ENCODE measurements at places on chromosomes 7 and 10.

DNA sequence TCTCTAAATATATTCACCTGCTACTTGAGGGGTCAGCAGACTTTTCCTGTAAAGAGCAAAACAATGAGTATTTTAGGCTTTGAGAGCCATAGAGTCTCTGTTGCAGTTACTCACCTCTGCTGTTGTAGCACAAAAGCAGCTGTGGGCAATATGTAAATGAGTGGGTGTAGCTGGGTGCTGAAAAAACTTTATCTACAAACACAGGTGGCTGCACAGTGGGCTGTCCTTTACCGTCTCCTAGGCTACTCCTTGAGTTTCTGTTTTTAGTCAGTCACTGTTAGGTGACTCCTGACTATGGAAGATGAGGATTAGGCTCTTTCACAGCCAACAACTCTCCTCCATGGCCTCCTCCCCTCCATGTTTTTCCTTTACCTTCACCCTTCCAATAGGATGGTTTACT, 286.1 kb upstream of the C7orf33 start:
- no peak for DNase-seq

GRCh38 chr10:108612485-108612884, 1310.8 kb downstream of the XPNPEP1 start:
- no peak for DNase-seq

- no peak for DNase-seq
Observed at GRCh38 chr10:24209946-24210491, 1.1 kb downstream of the KIAA1217 start.

DNA sequence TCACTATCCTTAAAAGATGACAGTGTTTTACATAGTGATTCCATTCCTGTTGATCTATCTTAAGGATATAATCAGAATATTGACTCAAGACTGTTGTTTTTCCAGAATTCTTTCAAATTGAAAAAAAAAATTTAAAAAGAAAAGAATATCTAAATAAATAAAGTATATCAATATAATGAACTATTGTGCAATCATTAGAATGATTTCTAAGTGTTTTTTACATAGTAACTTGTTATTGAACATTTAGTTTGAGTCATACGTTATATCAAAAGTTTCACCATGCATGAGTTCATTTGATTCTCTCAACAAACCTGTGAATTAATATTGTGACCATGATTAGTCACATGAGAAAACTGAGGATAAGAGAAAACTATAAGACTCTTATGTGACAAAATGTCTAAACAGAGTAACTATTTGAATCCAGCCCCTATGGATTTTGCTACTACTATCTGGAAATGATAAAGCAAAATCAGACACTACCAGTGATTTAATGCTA, 46.1 kb downstream of the KLF6 start:
- DNase-seq = no peak

DNA sequence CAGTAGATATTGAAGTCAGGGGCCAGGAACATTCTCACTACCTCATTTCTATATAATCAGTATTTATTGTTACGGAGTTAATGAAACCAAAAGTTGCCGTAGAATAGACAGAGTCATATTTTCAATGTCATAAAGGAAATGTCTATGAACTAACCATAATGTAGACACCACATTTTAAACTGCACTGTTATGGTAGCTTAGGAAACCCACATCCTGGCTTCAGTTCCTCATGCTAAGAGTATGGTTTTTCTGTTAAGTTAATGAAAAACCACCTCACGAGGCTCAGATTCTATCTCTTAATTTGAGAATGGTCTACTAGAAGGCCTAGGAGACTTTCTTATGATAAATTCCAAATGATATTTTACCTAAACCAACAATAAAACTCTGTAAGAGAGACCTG, 166.5 kb downstream of the TMEM26 start:
- DNase-seq = no peak

DNA sequence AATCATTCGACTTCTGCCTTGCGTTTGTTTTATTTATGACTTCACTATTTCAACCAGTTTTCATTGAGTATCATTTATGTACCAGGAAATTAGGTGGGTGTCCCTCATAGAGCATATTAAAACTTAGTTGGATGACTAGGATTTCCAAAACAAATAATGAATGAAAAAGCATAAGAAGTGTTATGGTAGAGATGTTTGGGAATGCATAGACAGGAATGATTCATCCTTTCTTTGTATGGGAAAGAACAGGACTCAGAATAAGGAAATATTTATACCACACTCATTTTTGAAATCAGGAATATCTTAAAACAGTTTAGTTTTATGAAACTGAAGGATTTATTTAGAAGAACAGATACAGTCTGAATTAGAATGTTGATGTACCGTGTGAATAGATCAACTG, 315.7 kb downstream of the EXOC4 start:
- DNase-seq = no peak

GRCh38 chr10:95792874-95793285, 36.9 kb downstream of the ENTPD1 start:
- no peak for DNase-seq

DNA sequence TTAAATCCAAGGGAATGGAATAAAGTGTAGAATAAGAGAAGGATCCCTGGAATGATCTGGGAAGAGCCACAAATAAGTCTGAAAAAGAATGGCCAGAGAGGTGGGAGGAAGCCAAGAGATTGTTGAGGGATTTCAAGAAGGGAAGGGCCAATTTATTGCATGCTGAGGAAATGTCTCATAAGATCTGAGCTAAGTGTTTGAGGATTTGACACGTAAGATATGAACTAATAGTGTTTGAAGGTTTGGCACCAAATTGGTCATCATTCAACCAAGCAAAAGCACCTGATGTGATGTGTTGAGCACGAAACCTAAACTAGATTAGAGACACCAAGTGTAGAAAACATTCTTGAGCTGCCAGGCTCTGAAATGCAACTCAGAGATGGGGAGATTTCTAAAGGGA, 97.9 kb downstream of the TSPAN12 start:
- no peak for DNase-seq

- no peak for DNase-seq
Observed at GRCh38 chr7:44979481-44980392, 922 bp upstream of the MYO1G start.

- DNase-seq = peak; percentile 35
Observed at GRCh38 chr10:22644222-22644621, 70.2 kb downstream of the PIP4K2A start.

- DNase-seq = no peak
Observed at GRCh38 chr10:110368002-110368401, 63.3 kb upstream of the SMNDC1 start.

DNA sequence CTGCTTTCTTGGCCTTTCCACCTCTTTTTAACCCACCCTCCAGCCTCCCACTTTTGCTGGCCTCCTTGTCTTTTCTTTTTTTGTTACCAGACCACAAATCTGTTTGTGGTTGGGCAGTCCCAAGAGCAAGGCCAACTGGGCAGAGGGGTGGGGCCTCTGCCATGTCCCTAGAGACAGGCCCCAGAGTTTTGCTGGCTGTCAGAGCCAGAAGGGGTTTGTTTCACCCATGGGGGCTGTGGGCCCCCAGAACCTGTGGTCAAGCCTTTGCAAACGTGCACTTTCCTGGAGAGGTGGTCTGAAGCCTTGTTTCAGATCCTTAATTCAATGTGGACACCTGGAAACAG, 10.3 kb downstream of the ZMIZ1 start:
- no peak for DNase-seq

GRCh38 chr7:80324032-80324431, 187.8 kb downstream of the GNAT3 start:
- no peak for DNase-seq

DNA sequence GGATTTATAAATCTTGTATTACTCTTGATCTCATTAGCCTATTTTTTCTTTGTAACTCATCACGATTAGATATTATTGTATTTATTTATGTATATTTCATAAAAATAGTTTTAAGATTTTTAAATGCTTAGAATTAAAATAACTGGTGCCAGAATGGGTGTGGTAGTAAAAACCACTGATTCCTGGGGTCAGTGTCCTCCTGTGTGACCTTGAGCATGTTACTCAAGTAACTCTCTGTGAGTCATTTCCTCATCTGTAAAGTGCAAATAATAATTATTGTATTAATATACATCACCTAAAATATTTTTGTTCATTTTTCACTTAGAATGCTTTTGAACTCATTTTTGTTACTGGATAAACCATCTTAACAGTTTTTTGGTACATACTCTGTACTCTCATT, 91.3 kb upstream of the TMEM229A start:
- DNase-seq = no peak

- no peak for DNase-seq
Observed at GRCh38 chr7:103574576-103574975, 128.6 kb upstream of the SLC26A5 start.

- no peak for DNase-seq
Observed at GRCh38 chr10:36802490-36803153, 322.8 kb upstream of the ANKRD30A start.

- no peak for DNase-seq
Observed at GRCh38 chr10:98231417-98231816, 36.6 kb downstream of the LOXL4 start.

DNA sequence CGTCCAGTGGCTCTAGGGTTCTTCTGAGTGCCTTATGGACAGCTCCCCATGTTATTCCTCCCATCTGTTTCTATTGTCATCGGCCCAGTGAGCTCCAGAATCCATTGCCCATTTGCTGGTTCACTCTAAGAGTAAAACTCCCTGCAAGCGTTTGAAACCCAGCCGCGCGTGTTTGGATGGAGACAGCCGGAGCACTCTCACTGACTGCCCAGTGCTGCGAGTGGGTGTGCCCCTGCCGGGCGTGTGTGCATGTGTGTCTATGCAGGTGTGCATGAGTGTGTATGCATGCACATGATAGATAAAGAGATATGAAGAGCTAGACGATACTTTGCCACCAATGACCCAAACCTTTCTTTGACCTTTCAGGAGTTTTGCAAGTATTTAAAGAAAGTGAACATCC, 347.2 kb upstream of the MKI67 start:
- DNase-seq = no peak

- DNase-seq = peak; percentile 47
Observed at GRCh38 chr7:100568896-100569844, 4.5 kb downstream of the SAP25 start.

GRCh38 chr7:37100735-37101331, 347.8 kb downstream of the ELMO1 start:
- peak; percentile 27 for DNase-seq

GRCh38 chr10:88707429-88708155, 1.5 kb downstream of the LIPK start:
- no peak for DNase-seq

GRCh38 chr10:79346388-79347225, 662 bp upstream of the PPIF start:
- DNase-seq = no peak

DNA sequence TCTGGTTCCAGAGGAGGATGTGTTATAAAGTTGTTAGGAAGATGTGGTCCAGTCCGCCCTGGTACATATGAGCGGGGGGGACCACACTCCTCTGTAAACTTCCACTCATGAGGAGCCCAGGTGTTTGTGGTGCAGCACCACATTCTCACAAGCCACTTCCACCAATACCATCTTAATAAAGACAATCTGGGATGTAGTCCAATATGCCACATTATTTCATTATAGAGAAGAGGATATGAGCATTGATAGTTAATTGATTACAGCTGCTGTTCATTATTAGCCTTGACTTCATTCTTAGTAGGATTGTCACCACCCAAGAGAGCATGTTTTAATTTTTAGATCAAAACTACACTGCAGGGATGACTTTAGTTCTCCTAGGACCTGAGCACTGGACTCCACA, 40.5 kb downstream of the ERCC6 start:
- DNase-seq = no peak

GRCh38 chr7:94289071-94289470, 105.6 kb upstream of the COL1A2 start:
- no peak for DNase-seq

DNA sequence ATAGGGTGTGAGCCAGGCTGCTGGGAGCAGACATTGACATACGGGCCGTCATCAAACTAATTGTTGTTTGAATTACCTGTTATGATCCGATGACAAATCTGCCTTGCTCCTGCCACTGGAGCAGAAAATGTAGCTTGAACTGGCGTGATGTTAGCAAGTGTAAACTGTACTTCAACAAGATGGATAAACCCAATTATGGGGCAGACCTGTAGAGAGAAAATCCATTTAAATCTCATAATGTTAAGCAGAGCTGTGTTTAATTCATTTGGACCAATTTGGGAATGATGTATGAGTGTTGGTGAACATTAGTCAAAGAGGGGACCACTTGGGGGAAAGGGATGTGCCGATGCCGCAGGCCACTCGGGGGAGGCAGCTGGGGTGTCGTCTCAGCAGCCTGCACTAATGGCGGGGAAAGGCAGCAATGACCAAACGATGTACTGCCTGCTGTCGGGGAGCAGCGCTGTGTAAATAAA, 27.4 kb downstream of the TCF7L2 start:
- DNase-seq = no peak

DNA sequence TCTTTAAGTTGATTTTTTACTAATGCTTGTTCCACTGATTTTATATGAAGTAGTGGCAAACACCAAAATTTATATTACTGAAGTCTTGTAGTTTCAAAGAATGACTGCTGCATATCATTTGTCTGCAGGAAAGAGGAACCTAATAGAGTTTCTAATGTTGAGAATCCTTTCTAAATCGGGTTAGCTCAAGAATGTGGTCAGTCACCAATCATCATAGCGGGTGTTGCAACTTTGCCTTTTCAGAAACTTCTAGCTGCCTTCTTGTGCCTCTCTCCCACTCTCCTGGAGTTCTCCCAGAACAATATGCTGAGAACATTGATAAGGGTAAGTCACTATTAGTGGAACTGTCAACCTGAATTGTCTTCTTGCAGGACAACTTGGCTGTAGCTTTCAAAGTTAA, 524.8 kb upstream of the SORCS1 start:
- no peak for DNase-seq

DNA sequence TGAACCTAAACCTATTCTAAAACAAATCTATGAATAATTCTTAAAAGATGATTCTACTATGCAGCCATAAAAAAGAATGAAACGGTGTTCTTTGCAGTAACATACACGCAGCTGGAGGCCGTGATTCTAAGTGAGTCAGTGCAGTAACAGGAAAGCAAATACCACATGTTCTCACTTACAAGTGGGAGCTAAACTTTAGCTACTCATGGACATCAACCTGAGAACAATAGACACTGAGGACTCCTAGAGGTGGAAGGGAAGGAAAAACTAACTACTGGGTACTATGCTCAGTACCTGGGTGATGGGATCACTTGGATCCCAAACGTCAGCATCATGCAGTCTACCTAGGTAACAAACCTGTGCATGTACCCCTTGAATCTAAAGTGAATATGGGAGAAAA, 575.0 kb upstream of the MGMT start:
- no peak for DNase-seq

- DNase-seq = no peak
Observed at GRCh38 chr7:88090671-88091070, 129.2 kb downstream of the SRI start.

GRCh38 chr7:4162884-4163564, 519.1 kb upstream of the FOXK1 start:
- DNase-seq = no peak

Data from CD8-positive, alpha-beta memory T cell (primary cell).